ENCODE measurements at places on chromosomes 7 and 10.

DNA sequence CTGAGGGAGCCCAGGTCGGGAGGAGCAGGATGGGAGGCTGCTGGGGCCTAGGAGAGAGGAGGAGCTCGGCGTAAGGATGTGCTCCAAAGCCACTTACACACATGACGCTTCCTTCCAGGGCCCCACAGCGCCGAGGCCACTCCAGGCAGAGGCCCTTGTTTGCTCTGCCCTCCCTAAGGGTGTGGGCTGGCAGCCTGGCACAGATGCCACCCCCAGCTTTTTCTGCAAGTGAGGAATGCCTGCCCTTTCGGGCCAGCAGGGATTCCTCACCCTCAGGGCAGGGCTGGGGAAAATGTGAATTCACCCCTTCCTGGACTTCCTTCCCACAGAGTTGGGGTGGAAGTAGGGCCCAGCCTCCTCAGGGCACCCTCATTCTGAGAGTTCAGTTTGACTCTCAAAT, 5.6 kb upstream of the AQP1 start:
- DNase-seq = no peak

DNA sequence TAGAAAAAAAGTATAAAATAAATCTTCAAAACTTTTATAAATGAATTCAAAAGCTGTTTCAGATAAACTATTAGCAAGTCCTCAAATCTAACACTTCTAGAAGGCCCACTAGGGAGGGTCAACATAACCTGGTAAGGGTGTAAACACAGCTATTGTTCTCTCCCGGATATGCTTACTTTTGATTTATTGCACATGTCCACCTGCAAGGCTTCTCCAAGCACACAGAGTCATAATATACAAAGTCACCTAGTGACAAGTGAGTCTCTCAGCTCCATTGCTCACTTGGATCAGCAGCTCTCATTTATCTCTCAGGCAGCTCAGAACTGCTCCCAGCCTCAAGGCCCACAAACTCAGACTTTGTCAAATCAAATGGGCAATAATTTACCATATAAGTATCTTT, 44.0 kb upstream of the COL1A2 start:
- DNase-seq = no peak

- no peak for DNase-seq
These were observed 332.0 kb upstream of the GALNT17 start for GRCh38 chr7:70799841-70800405.

DNA sequence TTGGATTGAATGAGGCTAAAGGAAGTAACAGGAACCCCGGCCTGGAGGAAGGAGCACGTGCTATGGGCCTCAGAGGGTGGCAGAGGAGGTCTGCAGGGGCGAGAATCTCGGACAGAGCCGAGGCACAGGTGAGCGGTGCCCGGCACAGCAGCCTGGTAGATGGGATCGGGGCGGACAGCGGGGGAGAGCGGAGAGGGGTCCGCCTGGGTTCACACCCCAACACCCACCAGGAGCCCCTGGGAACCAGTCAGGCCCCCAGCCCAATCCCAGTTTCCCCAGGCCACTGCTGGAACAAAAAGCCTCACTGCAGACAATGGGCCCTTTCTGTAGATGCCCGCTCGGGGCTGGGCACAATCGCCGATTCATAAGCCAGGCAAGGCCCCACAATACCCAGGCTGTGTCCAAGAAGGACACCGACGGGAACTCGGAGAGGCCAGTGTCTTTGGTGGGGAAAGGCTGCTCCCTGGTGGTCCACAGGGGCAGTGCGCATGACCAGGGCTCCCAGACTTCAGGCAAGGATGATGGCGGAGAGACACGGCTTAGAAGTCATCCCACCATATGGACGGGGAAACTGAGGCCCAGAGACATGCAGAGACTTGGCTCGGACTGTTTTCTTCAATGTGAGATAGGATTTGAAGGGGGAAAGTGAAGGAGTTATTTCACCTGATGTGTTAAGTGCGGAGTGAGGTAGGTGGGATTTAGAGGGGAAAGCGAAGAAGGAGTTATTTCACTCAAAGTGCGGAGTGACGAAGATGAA, 106.9 kb upstream of the GPR26 start:
- peak; percentile 73 for DNase-seq

GRCh38 chr10:29068302-29068701, 220.6 kb upstream of the LYZL1 start:
- DNase-seq = no peak

DNA sequence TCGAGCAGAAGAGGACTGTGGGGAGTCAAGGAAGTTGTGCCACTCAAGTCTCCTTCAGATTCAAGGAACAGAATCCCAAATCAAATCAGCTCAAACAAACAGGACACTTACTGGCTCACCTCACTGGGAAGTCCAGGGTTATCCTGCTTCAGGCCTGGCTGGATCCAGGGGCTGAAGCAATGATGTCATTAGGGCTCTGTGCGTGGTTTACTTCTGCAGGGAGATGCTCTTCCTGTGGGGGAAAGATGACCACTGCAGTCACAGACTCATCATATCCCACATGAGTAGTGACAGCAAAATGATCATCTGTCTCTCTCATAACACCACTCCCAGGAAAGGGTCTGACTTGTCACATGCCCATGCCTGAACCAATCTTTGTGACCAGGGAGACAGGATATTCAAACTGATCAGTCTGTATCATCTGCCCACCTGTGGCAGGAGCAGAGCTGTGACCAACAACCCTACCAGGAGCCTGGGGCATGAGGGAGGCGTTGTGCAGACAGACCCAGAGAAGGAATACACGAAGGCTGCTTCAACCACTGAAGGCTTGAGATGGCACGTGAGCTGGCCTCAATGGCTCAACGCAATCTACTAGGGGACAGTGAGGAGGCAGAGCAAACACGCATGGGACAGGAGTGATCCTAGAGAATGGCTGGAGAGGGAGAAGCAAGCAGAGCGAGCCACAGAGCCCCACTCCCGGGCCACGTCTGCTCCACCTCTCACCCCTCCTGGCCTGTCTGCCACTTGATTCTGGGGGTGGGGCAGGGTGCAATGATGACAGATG, 27.6 kb upstream of the NANOS1 start:
- no peak for DNase-seq

DNA sequence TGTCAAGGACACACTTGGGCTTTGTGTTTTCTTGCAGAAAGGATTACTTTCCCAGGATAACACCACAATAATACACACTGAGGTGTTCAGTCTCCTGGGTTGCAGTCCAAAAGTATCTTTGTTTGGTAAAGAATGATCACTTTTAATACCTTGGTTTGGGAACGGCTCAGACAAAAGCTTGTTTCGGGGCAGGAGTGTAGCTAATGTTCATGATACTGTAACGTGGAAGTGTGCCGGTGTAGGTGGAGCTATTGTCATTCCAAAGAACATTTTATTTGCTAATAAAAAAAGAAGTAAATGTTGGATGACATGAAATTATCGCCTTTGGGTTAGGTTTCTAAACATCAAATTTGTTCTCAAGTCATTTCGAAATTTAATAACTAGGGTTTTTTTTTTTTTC, 1.2 kb downstream of the EIF4H start:
- DNase-seq = no peak

DNA sequence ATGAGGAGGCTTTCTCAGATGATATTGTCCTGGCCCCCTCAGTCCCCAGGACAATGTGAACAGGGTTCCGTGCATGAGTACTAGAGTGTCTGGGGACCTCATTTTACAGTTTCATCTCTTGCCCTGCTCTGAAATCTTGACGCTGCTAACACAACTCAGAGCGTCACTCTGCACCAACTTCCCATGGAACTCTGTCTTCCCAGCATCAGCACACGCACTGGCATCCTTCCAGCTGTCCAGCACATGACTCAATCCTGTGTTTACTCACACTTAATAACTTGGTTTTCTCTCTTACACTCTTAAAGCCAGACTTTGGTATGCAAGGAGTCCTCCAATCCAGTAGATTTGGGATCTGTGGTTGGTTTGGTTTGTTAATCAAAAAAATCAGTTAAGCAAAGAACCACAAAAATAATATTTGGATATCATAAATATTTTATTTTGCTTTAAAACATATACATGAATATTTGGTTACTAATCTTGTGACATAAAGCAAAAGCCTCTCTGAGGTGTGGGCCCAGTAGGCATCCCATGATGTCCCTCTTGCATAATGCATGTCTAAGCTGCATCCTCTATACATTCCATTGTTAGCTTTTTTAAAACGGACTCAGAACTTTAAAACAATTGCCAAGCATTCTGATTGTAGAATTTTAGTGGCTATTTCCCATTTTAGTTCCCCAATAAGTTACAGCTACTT, 131.0 kb downstream of the CXCL12 start:
- no peak for DNase-seq

DNA sequence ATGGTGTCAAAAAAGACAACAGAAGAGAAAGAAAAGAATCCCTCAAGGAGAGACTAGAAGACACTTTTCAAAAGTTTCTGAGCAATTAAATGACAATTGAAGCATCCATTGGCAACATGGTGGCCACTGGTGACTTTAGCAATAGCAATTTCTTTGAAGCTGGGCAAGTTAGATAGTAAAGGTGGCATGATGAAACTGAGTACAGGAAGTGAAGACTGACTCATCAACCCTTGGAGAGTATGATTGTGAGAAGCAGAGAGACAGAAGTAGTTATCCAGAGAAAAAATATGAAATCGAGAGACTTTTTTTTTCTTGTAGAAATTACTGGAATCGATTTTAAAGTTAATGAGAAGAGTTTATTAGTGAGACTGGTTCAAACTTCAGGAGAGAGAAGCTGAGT, 52.5 kb downstream of the DGKB start:
- DNase-seq = no peak

DNA sequence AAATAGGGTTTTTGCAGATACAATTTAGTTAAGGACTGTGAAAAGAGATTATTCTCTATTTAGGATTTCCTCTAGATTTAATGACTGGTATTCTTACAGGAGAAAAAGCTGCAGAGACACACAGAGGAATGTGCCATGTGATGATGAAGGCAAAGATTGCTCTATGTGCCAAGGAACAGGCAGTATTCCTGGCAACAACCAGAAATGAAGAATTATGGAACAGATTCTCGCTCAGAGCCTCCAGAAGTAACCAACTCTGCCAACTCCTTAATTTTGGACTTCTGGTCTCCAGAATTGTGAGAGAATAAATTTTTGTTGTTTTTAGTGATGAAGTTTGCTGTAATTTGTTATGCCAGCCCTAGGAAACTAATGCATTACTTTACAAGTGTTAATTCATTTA, 307.6 kb upstream of the SEMA3A start:
- no peak for DNase-seq

GRCh38 chr7:32336726-32337125, 153.5 kb downstream of the LSM5 start:
- no peak for DNase-seq

- no peak for DNase-seq
These were observed 4.6 kb downstream of the TLL2 start for GRCh38 chr10:96509017-96509641.

- DNase-seq = no peak
These were observed 28.1 kb upstream of the HERPUD2 start for GRCh38 chr7:35723011-35723410.

GRCh38 chr10:28761084-28761846, 83.9 kb downstream of the BAMBI start:
- no peak for DNase-seq

DNA sequence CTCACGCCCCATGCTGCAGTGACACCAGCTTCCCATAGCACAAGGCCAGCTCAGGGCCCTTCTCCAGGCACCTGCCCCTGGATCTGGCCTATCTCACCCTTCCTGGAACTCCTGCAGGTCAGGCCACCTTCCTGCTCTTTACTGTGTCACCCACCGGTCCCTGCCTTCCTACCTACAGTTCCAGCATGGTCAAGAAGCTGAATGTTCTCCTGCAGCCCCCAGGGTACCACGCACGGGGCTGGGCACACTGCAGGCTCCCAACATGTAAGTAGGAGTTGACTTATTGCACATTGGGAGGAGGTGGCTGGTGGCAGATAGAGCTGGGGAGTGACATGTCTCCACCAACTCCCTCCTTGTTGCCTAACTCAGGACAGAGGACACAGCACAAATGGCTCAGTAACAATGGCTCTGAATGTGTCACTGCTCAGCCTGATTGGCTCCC, 14.5 kb downstream of the ITPRIP start:
- DNase-seq = no peak

DNA sequence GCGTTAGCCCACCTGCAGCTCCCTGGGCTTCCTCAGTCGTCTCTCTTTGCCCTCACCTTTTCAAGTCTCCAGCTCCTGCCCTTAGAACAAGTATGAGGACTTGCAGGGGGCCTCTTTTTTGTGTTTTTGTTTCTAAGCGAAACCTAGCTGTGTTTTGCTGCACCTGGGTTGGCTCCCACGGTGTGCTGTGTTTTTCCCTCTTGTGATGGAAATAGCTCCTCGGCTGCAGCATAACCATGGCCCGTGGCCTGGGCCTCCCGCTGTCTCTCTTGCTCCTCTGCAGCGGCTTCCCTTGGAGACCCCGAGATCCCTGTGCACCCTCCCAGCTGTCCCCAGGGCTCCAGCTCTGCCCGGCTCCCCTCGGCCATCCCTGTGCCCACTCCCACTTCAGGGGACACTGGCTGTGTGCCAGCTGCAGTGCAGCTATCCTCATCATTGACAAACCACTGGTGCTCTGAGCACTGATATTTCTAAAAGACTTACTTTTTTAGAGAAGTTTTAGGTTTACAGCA, 75.6 kb upstream of the TCERG1L start:
- no peak for DNase-seq

GRCh38 chr7:116337800-116338199, 127.5 kb downstream of the TES start:
- no peak for DNase-seq

GRCh38 chr7:95373323-95373722, 22.9 kb downstream of the PON3 start:
- DNase-seq = no peak

DNA sequence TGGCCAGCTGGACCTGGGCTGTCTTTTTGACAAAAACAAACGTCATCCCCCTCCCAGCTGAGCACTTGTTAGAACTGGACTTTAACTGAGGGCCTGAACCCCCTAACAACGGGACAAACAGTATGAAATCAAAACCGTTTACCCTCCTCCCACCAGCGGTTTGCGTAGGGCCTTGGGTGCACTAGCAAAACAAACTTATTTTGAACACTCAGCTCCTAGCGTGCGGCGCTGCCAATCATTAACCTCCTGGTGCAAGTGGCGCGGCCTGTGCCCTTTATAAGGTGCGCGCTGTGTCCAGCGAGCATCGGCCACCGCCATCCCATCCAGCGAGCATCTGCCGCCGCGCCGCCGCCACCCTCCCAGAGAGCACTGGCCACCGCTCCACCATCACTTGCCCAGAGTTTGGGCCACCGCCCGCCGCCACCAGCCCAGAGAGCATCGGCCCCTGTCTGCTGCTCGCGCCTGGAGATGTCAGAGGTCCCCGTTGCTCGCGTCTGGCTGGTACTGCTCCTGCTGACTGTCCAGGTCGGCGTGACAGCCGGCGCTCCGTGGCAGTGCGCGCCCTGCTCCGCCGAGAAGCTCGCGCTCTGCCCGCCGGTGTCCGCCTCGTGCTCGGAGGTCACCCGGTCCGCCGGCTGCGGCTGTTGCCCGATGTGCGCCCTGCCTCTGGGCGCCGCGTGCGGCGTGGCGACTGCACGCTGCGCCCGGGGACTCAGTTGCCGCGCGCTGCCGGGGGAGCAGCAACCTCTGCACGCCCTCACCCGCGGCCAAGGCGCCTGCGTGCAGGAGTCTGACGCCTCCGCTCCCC, at the start of gene IGFBP1:
Gene IGFBP1 (plus strand): TSS at position 304 of the 808 bp plus-strand sequence. CDS start 165 bp downstream, at position 469.
- DNase-seq = no peak

Measured in stimulated activated naive CD8-positive, alpha-beta T cell treated with anti-CD3 and anti-CD28 coated beads, Interleukin-15, Interleukin-2, amounts not matched to agents 100 U/mL and 50 U/mL, for 24 hours (primary cell).